Endothelial cell (in vitro differentiated cells): ENCODE measurements at places on chromosomes 1 and 21.

DNA sequence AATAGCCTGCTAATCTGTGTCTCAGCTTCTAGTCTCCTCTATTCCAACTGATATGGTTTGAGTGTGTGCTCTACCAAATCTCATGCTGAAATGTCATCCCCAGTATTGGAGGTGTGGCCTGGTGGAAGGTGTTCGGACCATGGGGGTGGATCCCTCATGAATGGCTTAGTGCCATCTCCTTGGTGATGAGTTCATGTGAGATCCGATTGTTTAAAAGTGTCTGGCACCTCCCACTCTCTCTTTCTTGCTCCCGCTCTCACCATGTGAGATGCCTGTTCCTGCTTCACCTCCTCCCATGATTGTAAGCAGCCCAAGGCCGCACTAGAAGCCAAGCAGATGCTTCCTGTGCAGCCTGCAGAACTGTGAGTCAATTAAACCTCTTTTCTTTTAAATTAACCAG, 73.5 kb upstream of the CAMK1G start:
- no peak for DNase-seq

DNA sequence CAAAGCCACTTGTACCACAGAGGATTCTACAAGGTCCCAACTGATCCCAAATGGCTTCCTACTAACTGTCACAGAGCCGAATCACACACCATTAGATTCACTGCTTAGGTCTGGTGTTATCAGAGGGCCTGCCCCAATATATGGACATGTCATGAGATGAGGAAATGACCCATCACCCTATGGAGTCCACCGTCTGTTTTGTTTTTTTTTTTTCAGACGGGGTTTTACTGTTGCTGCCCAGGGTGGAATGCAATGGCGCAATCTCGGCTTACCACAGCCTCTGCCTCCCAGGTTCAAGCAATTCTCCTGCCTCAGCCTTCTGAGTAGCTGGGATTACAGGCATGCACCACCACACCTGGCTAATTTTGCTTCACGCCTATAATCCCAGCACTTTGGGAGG, 83.8 kb upstream of the ETS2 start:
- no peak for DNase-seq

- DNase-seq = no peak
These were observed 14.0 kb downstream of the DEGS1 start for GRCh38 chr1:224196813-224197600.

- DNase-seq = peak; percentile 8
These were observed 88.3 kb upstream of the SGIP1 start for GRCh38 chr1:66445492-66446181.

DNA sequence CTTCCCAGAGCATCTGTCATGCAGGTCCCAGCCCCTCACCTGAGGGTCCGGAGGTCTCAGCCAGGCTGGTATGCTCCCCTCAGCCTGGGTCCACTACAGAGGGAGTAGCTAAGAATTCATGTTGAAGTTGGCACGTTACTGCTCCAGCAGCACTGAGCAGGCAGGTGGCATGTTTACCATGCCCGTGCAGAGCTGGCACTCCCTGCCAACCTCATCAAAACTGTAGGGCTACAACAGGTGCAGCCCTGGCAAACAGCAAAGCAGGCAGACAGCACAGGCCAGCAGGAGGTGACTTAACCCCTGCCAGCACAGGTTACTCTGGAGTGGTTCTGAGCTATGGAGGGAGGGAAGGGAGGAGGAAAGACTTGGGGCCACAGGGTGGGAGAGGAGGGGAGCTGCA, 46.4 kb downstream of the NUAK2 start:
- no peak for DNase-seq

GRCh38 chr1:30176477-30176876, 546.9 kb downstream of the MATN1 start:
- no peak for DNase-seq

DNA sequence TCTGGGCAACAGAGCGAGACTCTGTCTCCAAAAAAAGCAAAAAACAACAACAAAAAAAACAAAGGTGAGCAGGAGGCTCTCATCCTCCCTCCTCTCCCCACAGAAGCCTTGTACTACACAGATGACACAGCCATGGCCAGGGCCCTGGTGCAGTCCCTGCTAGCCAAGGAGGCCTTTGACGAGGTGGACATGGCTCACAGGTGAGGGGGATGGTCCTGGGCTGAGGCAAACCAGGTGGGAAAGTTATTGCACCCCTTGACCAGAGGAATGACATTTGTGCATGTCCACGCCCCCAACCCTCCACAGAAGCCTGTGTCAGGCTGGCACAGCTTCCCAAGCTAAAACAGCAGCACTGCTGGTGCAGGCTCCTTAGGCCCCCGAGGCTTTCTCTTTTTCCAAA, 2.4 kb downstream of the ADPRS start:
- DNase-seq = no peak

DNA sequence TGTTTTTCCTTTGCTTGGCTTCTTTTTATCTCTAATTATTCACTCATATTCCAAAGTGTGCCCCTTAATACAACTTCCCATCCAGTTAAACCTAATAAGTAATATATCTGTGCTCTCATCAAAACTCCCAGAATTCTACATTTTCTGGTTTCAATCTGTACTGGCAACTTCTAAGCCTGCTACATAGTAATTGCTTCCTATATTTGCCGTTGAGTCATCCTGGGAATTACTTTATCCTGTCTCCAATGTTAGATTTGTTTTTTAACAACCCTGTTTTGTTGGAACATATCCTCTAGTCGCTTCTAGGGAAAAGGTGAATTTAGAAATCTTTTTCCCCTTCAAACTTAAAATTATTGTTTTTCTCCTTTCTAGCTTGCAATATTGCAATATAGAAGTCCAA, 620.5 kb upstream of the PKN2 start:
- DNase-seq = no peak

GRCh38 chr21:44714905-44715304, 3.5 kb upstream of the TSPEAR start:
- no peak for DNase-seq

DNA sequence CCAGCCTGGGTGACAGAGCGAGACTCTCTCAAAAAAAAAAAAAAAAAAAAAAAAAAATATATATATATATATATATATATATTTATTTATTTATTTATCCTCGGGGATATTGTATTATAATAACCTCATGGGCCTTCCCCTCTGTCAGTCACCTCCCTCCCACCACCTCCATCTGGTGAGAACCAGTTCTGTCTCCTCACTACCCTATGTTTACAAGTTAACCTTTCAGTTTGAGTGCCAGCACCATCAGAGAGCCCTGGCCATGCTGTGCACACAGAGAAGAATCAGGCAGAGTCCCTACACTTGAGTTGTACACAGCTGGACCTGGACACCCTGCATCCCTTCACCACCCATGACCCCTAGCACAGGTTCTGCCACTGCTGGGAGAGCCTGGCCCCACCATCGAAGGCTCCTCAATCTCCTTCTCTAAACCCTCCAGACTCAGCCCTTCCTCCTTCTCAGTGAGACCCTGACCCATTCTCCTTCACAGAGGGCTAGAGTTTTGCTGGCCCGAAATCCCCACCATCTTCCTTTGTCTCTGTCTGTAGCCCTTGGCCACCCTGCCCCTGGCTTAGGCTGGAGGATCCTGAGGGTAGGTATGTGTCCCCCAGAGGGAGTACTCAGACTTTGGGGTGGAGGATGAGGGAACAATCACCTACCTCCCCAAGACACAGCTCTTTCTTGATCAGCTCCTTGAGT, 1.2 kb downstream of the S100A5 start:
- no peak for DNase-seq

- no peak for DNase-seq
These were observed 7.5 kb upstream of the PLCH2 start for GRCh38 chr1:2468540-2468939.

- DNase-seq = no peak
These were observed 38.8 kb downstream of the RPL5 start for GRCh38 chr1:92870591-92870990.

- no peak for DNase-seq
These were observed 204.2 kb downstream of the KCNT2 start for GRCh38 chr1:196403803-196404690.

DNA sequence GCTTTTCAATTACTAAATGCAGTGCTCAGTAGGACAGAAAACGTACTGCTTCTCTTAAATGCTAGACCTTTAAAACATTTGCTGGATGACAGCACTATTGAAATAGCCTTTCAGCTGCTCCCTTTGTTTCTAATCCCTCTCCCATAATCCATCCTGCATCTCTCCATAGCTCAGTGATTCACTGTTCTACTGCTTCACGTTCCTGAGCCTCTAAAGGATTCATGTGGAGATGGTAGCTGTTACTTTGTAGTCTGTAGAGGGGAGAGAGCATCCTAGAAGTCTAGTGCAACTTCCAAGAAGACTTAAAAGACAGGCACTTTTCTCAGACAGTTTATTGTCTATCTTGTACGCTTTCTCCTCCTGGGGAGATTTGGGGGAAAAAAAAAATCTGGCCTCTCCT, 51.4 kb downstream of the LRRC8B start:
- DNase-seq = no peak

DNA sequence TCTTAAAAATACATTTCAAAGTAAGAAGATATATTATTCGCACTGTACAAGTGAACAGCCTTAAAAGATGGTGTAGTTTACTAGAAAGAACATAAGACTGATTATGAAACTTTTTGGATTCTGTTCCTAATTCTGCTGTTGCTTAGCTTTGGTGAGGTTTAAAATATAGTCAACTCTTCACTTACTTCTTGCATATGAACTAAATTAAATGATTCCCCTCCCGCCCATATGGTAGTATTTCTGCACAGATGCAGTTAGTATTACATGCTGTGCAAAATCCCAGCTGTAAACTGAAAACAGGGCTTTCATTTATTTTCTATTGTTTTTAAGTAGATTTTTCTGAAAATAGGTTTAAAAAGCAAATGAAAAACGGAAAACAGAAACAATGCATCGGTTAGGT, 345.4 kb upstream of the NCAM2 start:
- DNase-seq = no peak

GRCh38 chr1:17875882-17876280, 120.7 kb downstream of the ACTL8 start:
- no peak for DNase-seq

GRCh38 chr1:236336084-236336483, 54.3 kb upstream of the ERO1B start:
- no peak for DNase-seq

DNA sequence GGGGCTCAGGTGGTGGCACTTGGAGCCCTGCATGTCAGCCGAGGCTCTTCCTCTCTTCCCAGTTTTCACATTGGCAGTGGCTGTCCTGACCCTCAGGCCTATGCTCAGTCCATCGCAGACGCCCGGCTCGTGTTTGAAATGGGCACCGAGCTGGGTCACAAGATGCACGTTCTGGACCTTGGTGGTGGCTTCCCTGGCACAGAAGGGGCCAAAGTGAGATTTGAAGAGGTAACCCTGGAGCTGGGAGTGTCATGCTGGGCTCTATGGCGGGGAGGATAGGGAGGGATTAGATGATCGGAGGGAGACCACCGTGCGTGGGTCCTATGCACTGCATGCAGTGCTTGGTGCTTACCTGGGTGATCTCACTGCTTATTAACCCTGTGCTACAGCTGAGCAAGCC, 13.5 kb downstream of the AZIN2 start:
- no peak for DNase-seq

- DNase-seq = no peak
These were observed 12.6 kb downstream of the ETV3L start for GRCh38 chr1:157087030-157087429.

GRCh38 chr1:156894711-156895454, 1.4 kb downstream of the PEAR1 start:
- no peak for DNase-seq
